ENCODE measurements at places on chromosomes 5 and 9.

DNA sequence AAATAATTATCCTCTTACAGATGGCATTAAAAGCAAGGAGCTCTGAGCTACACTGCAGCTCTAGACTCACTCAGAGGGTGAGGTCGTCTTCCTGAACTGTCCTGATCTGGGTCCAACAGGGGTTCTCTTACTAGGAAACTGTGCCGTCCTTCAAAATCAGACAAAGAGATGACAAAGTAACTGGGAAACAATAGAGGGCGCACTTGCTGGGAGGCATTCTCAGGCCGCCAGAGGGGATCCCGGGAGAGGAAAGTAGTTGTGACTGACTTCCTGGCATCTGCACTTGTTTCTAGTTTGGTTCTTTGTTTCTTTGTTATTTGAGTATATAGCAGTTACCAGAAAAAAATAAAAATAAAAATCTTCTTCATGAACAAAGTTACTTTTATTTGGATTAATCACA lies 142.9 kb upstream of the MSX2 start:
- DNase-seq = no peak

DNA sequence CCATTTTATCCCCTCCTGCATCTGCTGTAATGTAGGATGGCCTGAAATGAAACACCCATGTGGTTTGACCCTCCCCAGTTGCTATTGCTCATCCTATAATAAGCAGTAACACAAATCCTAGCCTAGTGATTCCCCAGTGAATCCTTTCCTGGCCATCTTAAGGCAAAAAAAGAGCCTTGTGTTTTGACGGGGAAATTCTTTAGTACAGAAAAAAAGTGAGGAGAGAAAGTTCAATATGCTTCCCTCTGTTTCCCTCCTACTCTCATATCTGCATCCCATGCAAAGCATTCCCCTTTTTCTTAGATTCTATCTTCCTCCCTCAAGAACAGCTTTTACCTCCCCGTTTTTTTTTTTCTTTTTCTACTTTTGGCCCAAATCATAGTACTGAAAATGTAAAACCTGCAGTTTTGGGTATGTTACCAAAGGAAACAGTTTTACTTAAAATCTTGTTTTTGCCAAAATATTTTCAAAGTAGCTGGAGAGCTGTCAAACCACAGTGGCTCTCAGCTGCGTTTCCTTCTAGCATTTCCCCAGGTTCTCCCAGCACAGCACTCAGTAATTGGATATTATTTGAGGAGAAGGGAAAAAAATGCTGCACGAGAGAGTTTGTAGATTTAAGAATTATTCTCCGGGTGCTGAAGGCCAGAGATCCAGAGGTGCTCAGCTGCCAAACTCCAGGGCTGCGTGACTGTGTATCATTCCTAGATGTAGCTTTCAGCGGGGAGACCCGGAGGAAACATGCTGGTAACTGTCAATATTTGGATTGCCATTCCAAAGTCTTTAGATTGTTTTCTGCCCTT lies 321.4 kb downstream of the NPR3 start:
- no peak for DNase-seq

DNA sequence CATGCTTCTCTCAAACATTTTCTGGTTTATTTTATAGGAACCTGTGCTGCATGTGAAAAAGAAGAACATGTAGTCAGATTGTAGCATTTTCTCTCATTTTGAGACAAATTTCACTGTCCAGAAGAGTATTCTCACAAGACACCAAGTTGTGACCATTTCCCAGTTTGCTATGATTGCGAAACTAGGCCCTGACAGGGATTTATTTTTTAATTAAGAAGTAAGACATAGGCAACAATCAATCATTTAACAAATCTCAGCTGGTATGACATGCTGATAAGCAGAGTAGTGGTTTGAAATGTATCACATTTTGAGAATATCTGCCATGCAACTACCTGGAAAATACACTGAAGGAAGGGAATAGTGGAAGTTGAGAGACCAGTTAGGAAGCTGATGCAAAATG lies 11.6 kb downstream of the OR13C8 start:
- no peak for DNase-seq

- no peak for DNase-seq
Measured at GRCh38 chr9:83062651-83063527, at the start of gene RASEF. TSS of gene RASEF (minus strand) at chr9:83063142. CDS start at chr9:83062867, 275 bp downstream.

- DNase-seq = peak; percentile 5
Measured at GRCh38 chr9:134689321-134690181, 47.9 kb downstream of the COL5A1 start.

- no peak for DNase-seq
Measured at GRCh38 chr5:115455301-115455707, 89.3 kb downstream of the FEM1C start.

GRCh38 chr5:168932400-168933189 lies 353.4 kb upstream of the PANK3 start:
- no peak for DNase-seq

- peak; percentile 60 for DNase-seq
Measured at GRCh38 chr5:150789943-150790611, 11.5 kb downstream of the SMIM3 start.

- DNase-seq = no peak
Measured at GRCh38 chr5:6615034-6615815, 17.6 kb downstream of the NSUN2 start.

DNA sequence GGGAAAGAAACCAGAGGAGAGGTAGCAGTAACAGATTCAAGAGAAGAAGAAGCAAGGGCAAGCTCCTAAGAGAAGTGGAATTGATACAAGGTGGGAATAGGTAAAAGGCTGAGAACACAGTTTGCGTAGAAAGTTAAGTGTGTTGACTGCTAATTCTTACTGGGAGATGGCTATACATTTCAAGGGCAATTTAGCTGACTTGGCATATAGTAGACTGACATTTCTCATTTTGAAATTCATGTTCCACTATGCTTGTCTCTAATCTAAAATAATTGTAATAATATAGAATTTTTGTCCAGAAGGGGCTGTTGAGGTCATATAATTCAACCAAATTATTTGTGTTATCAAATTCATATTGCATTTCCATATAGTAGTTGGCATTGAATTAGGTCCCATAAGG lies 144.0 kb downstream of the ATG10 start:
- DNase-seq = no peak

DNA sequence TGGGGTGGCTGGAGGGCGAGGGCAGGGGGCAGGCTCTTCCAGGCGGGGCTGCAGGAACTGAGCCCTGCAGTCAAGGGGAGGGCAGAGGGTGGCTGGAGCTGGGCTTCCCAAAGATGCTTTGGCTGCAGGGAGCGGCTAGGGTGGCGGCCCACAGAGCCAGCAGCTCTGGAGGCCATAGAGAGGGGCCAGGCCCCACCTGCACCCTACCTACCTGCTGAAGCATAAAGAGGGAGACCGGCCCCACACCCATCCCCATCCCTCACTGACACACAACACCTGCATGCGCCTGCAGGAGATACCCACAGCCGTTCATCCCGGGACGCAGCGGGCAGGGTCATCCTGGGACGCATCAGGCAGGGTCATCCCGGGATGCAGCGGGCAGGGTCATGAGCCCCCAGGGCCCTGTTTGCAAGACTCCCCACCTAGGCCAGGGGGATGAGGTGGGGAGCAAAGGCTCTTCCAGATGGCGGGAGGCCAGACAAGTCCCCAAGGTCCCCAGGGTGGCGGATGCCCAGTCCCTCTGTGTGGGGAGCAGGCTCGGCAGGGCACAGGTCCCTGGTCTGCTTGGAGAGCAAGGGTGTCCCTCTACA lies 39.8 kb upstream of the NOTCH1 start:
- no peak for DNase-seq

GRCh38 chr5:76615759-76616158 lies 7.4 kb downstream of the F2RL2 start:
- no peak for DNase-seq

GRCh38 chr9:69120380-69121154 lies 53.5 kb upstream of the TJP2 start:
- peak; percentile 2 for DNase-seq

GRCh38 chr9:114588210-114588609 lies 641 bp downstream of the ATP6V1G1 start:
- peak; percentile 39 for DNase-seq

- no peak for DNase-seq
Measured at GRCh38 chr5:3307982-3308621, 287.5 kb upstream of the IRX1 start.

DNA sequence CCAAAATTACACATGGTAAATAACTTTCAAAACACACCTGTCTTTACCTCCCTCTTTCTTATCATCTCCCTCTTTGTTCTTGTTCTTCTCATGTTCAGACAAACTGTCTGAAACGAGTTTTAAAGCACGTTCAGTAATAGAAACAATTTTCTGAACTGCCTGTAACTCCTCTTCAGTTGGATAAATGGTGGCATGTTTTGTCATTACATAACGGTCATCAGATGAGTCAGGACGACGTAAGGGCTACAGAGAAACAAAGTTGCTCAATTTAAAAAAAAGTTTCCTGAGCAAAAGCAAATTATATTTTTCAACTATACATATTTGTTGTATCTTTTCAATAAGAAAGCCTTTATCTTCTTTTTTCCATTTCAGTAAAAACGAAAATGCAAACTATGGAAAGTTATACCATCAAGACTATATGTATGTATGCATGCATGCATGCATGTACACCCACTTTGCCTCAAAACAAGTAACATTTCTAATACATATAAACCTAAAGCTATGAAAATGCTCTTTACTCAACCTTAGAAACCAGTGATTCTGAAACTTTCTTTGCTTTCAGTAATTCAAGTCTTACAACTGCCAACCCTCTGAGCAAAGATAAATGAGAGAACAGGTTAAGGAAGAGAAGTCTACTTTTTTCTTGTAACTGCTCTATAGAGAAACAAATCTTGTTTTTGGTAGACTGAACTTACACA lies 56.0 kb downstream of the ZFR start:
- no peak for DNase-seq

DNA sequence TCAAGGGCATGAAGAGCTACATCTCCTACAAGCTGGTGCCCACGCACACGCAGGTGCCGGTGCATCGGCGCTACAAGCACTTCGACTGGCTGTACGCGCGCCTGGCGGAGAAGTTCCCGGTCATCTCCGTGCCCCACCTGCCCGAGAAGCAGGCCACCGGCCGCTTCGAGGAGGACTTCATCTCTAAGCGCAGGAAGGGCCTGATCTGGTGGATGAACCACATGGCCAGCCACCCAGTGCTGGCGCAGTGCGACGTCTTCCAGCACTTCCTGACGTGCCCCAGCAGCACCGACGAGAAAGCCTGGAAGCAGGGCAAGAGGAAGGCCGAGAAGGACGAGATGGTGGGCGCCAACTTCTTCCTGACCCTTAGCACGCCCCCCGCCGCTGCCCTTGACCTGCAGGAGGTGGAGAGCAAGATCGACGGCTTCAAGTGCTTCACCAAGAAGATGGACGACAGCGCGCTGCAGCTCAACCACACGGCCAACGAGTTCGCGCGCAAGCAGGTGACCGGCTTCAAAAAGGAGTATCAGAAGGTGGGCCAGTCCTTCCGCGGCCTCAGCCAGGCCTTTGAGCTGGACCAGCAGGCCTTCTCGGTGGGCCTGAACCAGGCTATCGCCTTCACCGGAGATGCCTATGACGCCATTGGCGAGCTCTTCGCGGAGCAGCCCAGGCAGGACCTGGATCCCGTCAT lies 1.4 kb downstream of the SNX18 start:
- no peak for DNase-seq

DNA sequence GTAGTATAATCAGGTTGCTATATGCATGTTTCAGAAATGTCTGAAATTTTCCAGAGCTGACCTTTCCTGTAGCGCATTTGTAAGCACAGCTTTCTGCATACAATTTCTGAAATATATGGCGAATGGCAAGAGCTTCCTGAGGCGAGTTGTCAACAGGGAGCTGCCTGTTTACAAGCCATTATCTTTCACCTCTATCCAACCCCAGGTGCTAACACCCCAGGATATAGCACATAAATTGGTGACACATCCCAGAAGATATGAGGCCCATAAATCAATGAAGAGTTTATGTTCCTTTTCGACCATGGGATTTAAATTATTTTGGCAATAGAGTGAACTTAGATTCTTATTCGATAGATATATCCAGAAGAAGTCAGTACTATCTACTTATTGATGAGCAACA lies 379.8 kb downstream of the KDM4C start:
- DNase-seq = no peak

GRCh38 chr9:124718928-124719327 lies 52.2 kb downstream of the NR6A1 start:
- DNase-seq = no peak

DNA sequence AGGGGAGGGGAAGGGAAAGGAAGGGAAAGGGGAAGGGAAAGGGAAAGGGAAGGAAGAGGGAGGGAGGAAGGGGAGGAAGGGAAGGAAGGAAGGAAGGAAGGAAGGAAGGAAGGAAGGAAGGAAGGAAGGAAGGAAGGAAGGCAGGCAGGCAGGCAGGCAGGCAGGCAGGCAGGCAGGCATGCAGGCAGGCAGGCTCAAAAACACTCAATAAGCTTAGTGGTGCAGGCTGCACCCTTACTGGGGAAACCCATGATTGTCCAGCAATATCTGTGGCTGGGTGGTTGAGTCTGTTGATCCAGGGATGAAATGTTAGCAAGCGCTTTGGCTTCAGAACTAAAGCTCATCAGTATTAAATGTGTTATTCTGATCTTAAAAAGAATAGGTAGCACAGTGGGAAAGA lies 145.6 kb downstream of the LPAR1 start:
- no peak for DNase-seq

GRCh38 chr5:181044093-181044599 lies 4.1 kb downstream of the BTNL9 start:
- DNase-seq = no peak

DNA sequence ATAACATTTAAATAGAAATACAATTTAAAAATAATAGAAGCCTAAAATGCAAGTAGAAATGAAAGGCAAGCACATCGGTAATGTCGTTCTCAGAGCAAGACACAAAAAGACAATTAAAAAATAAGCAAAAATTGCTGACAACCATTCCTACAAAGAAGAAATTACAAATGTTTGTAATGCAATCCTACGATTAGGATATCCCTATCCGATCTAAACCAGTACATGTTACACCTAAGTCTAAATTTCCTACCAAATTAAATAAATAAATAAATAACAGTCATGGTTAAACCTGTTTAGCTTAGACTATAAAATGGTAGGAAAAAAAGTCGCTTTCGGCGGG lies 90.0 kb downstream of the ANXA2R start:
- DNase-seq = no peak

DNA sequence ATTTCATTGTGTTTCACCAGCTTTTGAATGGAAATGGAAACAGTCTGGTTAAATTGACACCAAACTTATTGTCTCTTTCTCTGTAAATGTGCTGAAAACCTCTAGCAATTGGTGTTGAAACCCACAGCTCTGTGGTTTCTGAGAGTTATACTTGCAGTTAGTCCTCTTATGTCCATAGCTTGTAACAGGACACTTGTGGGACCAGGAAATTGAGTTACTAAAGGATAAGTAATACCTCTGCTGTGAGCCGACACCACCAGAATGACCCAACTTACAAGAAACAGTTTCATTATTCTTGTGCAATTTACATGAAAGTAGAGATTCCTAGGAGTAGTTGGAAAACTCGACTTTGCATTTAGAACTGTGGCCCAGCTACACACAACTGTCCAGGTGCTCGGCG lies 191.5 kb downstream of the CFAP90 start:
- no peak for DNase-seq

- no peak for DNase-seq
Measured at GRCh38 chr5:126124706-126125345, 298.4 kb upstream of the GRAMD2B start.
